Activated naive CD4-positive, alpha-beta T cell (primary cell): ENCODE measurements at places on chromosomes 5 and 9.

DNA sequence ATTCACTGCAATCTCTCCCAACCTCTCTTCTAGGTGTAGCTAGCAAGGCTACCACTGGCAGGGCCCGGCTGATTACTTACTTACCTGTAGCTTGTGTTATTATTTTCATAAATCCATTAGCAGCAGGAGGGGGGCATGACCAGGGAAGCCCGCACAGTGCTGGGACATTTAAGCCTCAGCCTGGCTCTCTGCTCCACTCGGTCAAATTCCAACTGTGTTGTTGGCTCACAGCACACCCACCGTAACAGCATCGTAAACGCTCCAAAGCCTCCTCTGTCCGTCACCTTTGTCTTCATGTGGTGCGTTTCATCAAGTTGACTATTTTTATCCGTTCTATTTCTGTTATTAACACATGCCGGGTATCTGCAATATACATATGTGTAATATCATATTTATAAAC lies 264.7 kb downstream of the NSG2 start:
- DNase-seq: no peak

- DNase-seq: no peak
These were observed 8.3 kb downstream of the TRIM32 start for GRCh38 chr9:116695438-116695837.

DNA sequence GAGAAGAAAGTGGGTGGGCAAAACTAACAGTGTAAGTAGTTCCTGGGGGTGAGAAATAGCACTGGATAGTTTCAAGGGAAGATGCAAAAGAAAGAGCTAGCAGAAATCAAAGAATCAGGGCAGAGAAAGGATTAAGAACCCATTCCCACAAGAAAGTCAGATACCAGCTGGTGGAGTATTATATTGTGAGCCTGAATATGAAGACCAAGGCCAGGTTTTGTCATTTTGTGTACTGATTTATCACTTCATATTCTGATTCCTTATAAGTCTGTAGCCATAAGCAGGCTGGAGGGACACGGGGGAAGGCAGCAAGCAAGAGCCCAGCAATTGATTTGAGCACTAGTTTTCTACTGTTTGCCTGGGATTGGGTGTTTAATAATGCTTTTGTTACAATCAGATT lies 80.2 kb downstream of the FREM1 start:
- no peak for DNase-seq

- DNase-seq: no peak
These were observed 66.7 kb upstream of the FOXE1 start for GRCh38 chr9:97786341-97786740.
